ENCODE measurements at places on chromosomes 7 and 10.

- DNase-seq = no peak
These were observed 21.9 kb upstream of the CREB3L2 start for GRCh38 chr7:138023618-138024342.

DNA sequence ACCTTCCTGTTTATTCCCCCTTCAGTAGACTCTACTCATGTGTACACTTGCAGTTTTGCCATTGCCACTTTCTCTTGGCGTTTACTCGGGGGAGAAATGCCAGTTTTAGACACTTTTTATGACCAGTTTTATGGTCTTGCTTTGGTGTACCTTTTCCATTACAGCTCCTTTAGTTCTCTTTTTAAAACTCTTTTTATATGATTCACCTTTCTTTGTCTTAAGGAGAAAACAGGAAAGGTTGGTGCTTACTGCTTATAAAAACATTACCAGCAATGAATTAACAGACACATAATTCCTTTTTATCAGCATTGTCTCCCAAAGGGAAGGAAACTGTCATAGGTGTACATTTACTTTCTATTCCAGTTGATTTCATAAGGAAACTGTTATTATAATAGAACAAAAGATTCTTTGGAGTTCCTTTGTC lies 11.9 kb downstream of the TSPAN13 start:
- no peak for DNase-seq

DNA sequence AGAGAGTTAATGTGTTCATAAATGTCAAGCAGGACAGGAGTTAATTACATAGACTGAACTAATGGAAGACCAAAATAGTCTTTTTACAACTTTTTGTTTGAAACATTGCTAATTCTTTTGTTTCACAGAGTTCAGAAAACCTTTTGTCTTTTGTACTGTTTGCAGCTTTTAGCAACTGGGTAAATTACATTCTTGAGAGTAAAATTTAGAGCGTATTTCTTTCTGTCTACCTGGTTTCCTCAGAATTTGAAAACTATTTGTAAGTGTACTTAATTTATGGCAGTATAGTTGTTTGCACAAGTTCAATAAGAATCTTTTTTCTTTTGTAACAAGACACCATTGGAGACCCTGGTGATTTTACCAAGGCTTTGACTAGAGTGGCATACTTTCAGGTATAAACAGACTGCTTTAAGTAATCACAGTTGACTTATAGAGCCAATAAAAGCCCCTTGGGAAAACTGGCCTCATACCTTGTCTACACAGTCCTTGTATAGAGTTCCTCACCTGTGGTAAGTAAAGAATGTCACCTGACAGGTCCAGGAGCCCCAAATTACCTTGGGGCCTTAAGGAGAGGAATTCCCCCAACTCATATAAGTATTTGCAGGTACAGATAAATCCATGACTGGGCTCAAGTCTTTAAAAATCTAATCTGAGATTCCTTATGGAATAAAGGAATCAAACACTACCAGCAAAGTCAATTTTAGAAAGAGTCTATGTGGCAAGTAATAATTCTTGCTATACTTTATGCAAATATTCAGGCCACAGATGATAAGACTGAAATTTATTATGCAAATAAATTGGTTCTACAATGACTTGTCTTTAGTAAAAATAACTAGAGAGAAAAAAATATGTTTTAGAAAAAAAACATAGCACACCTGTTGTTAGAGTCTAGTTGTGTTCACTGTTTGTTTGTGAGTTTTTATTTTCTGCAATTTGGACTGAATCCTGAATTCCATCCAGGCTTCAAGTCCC lies 23.6 kb upstream of the CREB3L2 start:
- DNase-seq = no peak

- no peak for DNase-seq
These were observed 36.1 kb upstream of the CUL1 start for GRCh38 chr7:148662646-148663045.

GRCh38 chr10:79191951-79192676 lies 123.3 kb downstream of the ZMIZ1 start:
- no peak for DNase-seq

DNA sequence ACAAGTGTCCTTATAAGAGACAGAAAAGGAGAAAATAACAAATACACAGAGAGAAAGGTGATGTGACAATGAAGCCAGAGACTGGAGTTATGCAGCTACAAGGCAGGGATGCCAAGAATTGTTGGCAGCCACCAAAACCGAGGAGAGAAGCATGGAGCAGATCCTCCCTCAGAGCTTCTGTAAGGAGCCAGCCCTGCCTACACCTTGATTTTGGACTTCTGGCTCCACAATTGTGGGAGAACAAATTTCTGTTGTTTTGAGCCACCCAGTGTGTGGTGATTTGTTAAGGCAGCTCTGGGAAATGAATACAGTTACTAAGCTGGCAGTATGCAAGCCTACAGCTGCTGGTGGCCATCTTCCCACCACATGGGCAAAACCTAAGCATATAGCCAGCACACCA lies 163.6 kb downstream of the GRM8 start:
- no peak for DNase-seq

GRCh38 chr7:67251986-67252558 lies 255.4 kb downstream of the TYW1 start:
- DNase-seq = peak; percentile 13

GRCh38 chr7:35658606-35659201 lies 36.2 kb downstream of the HERPUD2 start:
- no peak for DNase-seq

DNA sequence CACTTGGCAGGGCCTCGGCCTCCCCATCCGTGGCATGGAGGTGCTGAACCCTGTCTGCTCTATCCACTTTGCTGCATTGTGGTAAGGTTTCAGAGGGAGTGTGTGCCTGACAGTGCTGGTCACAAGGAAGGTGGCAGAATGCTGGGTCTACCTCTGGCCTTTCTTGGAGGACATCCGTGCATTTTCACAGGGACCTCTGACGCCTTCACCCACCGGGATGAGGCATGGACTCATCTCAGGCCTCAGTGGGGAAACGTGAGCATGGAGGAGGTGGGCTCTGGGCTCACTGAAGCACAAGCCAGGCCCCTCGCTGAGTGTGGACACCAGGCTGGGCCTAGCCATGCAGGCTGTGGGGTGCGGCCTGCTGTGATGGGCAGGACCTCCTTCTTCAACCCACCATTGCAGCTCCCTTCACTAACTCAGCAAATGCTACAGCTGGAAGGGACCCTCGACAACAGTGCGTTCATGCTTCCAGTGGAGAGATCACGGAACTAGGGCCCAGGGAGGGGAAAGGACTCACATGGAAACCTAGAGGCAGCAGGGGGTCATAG lies 8.6 kb downstream of the TBATA start:
- no peak for DNase-seq

GRCh38 chr7:17301471-17302456 lies 3.3 kb downstream of the AHR start:
- peak; percentile 34 for DNase-seq

DNA sequence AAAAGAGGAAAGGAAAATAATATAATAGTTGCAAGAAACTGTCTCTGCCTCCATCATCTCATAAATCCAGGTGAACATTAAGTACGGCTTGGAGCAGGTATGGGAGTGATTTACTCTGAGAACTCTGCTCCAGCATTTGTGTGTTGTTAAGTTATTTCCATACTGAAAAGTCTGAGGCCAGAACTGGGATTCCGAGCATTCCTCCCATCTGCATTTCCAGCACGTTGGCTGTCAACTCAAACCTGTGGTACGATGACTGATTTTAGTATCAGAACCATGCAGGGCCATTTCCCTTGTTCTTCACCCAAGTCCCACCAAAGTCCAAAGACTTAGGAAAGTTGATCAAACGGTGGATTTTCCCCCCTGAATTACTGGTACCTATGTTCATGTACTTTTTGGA lies 104.9 kb downstream of the CREB5 start:
- DNase-seq = no peak

GRCh38 chr10:97781618-97782331 lies 10.0 kb upstream of the SFRP5 start:
- DNase-seq = no peak

DNA sequence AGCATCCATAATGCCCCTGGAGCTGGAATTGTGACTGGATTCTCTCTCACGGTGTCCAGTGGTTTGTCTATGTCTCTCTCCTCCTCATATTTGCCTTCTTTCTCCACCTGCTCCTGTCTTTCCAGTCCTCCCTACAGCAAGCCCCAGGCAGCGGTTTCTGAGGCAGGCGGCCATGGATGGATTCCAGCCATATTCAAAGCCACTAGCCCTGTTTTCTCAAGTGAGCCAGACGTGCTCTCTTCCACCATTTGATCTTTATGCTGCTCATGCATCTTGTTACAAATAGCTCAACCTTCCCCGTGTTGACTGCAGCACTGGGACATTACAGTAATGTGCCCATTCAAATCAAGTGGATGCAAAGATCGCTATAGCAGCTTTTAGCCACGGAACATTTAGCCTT lies 387.2 kb upstream of the PODXL start:
- DNase-seq = no peak

DNA sequence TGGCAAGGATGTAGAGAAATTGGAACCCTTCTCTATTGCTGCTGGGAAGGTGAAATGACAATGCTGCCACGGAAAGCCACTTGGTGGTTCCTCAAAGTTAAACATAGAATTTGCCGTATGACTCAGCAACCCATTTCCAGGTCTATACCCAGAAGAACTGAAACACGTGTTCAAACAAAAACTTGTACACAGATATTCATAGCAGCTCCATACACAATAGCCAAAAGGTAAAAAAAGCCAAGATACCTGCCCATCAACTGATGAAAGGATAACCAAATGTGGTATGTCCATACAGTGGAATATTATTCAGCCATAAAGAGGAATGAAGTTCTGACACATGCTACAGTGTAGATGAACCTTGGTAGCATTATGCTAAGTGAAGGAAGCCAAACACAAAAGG lies 39.1 kb downstream of the LHPP start:
- no peak for DNase-seq

GRCh38 chr10:126015413-126015812 lies 119.0 kb downstream of the FANK1 start:
- DNase-seq = no peak

DNA sequence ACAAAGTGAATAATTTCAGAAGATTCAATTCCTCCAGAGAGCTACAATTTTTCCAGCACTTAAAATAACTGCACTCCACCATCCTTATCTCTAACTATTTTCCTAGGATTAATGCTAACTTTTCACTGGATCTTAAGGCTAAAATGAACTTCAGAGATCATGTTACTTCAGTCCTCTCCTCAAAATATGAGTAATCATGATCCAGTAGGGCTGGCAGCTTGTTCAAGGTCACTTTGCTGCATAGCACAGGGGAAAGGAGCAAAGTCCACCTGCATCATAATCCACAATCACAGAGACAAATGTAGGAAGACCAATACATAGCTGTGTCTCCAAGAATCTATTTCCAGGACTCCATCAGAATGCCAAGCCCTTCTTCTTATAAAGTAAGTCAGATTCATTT lies 150.3 kb downstream of the LRRTM3 start:
- DNase-seq = peak; percentile 4

DNA sequence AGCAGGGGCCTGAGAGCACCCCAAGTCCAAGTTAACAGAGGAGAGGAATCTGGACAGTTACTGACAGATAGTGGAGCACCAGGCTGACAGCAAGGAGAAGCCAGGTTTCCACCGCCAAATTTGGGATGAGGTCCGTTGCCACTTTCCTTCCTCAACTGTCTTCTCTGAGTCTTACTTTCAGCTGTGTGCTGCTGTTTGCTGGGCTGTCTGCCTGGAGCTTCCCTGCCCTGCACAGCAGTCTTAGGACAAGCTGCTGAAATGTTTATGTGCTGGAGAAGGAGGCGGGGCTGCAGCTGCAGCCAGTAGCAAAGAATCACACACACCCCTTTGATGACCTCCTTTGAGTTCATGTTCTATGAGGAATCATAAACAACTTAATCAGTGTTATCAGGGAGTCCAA lies 17.4 kb upstream of the CYP3A7 start:
- DNase-seq = no peak

- DNase-seq = no peak
These were observed 62.8 kb downstream of the MTPN start for GRCh38 chr7:135914346-135914745.

DNA sequence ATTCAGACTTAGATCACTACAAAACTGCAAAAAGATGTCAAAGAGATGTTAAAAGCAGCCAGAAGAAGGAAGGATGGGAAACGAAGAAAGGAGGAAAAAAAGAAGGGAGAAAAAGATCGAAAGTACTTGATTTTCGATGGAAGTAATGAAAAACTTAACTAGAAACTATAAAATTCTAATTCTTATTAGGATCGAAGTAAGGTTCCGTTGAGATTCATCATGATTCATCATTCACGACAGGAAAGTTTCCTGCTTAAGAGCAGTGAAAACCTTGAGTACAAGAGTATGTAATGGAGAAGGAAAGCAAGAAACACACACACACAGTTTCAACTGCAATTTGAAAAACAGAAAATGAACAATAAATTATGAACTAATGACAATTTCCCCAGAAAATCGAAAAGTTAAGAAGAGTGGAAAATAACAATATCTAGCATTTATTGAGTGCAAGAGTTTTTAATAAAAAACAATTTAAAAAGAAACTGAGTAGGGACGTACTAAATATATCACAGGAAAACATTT lies 1.1 kb upstream of the ING3 start:
- no peak for DNase-seq

GRCh38 chr7:100802951-100803350 lies 24.4 kb downstream of the EPHB4 start:
- no peak for DNase-seq

DNA sequence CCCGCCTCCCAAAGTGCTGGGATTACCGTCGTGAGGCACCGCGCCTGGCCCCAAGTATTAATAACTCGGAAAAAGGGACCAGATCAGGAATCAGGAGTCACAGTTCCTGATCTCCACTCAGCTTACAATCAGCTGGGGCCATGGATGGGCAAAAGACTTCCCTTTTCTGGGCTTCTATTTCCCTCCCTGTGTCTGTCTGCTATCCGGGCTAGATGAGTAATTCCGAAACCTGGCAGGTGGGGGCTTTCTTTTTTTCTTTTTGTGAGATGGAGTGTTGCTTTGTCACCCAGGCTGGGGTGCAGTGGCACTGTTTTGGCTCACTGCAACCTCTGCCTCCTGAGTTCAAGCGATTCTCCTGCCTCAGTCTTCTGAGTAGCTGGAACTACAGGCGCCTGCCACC lies 11.6 kb downstream of the RPS24 start:
- no peak for DNase-seq

DNA sequence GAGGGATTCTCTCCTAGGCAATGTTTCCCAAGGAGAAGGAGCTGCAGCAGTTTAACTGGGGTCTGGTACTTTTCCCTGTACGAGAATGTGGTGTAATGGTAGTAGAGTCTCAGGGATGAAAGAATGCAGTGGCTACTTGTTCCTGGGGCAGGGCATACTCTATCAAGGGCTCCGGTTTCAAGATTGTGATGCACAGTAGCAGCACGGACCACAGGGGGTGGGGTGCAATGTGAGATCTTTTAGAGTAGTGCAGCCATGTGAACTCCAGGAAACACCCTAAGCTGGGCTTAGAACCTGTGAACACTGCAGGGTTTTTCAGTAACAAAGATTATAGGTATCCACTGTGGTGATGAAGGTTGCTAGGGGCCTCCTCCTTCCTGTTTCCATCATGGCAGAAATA lies 903.9 kb downstream of the NRG3 start:
- no peak for DNase-seq

GRCh38 chr7:156026076-156026600 lies 213.9 kb upstream of the SHH start:
- DNase-seq = no peak

- peak; percentile 100 for DNase-seq
These were observed 91.9 kb upstream of the MBL2 start for GRCh38 chr10:52864201-52865106.

Measured in fibroblast of lung (primary cell).